ENCODE measurements at places on chromosomes 7 and 10.

DNA sequence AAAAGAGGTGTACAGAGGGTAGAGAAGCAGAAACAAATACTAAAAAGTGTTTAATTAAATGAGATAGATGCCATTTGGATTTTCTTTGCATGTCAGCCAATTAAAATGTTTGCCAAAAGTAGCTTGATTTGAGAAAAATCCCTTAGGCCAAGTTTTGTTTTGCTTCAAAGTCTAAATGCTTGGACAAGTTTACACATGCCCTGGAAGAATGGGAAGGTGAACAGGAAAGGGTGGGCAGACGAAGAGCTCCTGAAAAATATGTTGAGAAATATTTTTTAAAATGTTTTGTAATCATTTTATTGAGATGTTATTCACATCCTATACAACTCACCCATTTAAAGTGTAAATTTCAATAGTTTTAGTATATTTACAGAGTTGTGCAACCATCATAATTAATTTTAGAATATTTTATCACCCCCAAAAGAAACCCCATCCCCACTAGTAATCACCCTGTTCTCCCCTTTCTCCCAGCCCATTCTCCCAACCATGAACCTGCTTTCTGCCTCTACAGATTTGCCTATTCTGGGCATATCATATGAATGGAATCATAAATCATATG lies 98.5 kb upstream of the ANK3 start:
- no peak for DNase-seq

GRCh38 chr7:41067576-41067975 lies 635.3 kb downstream of the INHBA start:
- no peak for DNase-seq

DNA sequence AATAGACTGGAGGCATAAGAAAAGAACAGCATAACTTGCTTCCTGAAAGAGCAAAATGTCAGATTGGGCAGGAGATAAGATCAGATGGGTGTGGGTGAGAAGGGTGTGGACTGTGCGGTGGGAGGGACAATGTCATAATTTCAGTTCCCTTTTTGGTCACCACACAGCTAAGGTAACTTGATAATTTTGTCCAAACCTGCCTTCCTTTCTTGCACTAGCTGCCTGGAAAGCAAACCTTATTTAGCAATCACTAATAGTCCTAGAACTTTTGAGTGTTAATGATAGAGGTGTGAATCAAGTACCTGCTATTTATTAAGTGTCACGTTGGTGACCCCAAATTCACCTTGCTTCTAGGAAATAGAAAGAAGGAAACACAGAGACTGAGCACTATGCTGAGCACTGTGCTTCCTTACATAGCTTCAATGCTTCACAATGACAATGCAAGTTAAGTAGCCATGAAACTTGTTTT lies 72.4 kb upstream of the SP4 start:
- no peak for DNase-seq

DNA sequence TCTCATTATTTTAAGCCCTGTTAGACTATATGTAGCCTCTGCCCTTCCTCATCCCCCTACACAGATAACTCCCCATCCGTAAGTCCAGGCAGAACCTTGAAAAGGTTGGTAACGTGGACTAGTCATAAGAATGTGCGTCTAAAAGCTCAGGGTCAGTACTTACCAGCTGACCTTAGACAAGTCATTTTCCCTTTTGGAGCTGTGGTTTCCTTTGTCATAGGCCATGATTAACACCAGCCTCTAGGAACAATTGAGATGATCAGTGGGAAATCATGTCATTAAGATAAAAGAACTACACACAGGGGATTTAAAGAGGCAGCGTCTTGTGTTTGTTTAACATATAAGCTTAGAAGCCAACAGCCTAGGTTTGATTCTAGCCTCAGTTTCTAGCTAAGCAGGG lies 6.9 kb upstream of the UNC5B start:
- no peak for DNase-seq

DNA sequence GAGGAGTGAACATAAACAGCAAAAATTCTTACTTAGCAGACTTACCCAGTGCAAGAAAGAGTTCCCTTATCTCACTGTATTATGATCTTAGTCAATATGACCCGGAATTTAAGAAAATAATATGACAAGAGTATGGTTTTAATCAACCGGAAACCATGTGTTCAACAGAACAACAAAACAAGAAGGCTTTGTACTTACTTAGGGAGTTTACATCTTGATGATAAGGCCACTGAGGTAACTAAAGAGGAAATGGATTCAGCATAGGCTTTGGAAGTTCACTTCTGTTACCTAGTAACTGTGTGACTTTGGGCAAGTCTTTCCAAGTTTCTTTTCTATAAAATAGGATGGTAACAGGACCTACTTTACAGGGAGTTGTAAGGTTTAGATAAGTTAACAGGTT lies 7.4 kb upstream of the FAS start:
- no peak for DNase-seq

DNA sequence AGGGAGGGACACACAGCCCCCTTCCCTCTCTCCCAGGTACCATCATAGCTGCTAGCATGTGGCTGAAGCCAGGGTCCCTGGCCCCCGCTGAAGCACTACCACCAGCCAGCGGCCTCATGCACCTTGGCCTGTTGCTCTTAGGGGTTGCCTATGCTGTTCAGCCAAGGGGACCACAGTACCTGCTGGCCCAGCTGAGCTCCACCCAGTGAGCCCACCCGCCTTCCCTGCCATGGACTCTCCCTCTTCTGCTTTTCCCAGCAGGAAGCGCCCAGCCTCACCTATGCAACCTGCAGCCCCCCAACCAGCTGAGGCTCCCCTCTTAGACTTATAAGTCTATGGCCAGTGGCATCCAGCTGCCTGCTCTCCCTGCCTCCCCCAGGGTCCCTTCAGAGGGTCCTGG lies 8.7 kb upstream of the MTPAP start:
- DNase-seq, result no peak

GRCh38 chr7:8881916-8882315 lies 448.5 kb downstream of the NXPH1 start:
- DNase-seq, result no peak

DNA sequence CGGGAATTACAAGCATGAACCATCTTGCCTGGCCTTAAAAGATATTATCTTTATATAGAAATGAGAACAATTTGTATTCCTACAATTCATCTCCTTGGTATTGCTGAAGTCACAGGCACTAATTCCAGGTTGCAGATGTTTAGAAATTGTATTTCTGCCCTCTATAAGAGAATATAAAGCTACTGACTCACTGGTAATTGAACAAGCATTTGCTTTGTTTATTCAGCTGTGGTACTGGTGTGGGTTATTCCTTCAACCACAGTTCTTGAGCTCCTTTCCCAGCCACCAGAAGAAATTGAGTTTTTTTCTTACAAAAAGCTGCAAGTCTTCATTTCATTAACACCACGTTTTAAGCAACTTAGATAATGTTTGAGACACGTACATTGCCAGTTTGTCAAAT lies 29.0 kb upstream of the MPP7 start:
- DNase-seq, result no peak

GRCh38 chr10:43689618-43689954 lies 40.9 kb upstream of the ZNF32 start:
- peak; percentile 10 for DNase-seq

DNA sequence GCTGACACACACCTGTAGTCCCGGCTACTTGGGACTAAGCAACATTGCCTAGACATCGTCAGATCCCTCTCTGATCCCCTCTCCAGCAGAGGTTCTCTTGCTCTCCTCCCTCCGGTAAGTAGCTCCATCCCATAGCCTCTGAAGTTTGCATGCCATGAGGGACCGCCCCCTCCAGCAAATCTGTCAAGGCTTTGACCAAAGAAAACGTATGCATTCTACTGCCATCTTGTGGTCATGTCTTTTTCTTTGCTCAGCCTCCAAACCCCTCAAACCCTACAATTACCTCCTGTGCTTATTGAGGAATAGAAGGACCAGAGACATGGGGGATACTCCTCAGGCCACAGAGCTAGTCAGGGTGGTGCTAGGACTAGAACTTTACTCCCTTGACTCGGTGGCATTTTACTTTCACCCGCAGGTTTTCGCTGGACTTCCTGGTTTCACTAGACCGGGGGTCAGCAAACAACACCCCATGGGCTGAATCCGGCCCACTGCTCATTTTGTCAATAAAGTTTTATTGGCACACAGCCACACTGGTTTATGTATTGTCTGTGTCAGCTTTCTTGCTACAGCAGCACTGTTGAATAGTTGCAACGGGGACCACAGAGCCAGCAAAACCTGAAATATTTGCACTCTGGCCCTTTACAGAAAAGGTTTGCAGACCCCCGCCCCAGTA lies 202.6 kb upstream of the FOXK1 start:
- peak; percentile 76 for DNase-seq

GRCh38 chr10:78952686-78953085 lies 116.1 kb upstream of the ZMIZ1 start:
- DNase-seq, result no peak

DNA sequence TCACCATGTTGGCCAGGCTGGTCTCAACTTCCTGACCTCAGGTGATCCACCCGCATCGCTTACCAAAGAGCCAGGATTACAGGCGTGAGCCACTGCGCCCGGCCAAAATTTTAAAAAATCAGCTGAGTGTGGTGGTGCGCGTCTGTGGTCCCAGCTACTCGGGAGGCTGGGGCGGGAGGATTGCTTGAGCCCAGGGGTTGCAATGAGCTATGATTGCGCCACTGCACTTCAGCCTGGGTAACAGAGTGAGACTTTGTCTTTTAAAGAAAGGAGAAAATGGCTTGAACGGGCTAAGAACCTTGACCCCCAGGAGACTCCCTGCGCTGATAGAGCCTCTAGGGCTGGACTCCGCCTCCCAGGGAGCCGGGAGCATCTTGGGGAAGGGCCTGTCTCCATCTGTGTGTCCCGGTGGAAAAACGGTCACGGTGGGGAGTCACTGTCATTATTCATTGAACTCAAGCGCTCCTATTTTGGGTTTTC lies 760 bp upstream of the KCTD7 start:
- no peak for DNase-seq

DNA sequence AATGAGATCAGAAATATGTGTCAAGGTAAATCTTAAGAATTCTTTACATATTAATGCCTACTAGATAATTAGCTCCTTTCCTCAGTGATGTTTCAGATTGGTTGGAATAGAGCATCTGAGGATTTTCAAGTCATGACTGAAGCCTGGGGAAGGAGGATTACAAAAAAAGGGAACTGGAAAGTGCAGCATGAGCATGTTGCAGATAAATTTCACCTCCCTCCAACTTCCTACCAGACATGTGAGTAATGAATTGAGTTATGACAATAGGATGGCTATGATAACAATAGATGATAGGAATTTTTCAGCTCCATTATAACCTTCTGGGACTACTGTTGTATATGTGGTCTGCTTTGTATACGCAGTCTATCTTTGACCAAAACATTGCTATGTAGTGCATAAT lies 104.2 kb upstream of the RAB18 start:
- no peak for DNase-seq

DNA sequence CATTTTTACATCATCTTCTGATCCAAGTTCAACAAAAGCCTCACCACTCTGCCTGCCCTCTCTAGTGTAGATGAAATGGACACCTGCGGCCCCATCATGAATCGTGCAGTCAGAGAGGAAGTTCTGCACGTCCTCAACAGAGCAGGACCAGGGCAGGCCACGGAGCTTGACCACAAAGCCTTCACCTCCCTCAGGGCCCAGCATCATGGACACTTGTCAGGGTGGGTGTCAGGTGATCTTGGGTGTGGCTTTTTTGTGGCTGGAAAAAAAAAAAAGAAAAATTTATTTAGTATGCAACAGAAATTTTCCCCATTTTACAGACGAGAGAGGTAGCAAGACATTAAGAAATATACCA lies 16.2 kb downstream of the FXYD4 start:
- no peak for DNase-seq

- no peak for DNase-seq
Measured at GRCh38 chr7:71348821-71349681, 217.1 kb downstream of the GALNT17 start.

GRCh38 chr10:117860823-117861222 lies 185.9 kb downstream of the RAB11FIP2 start:
- DNase-seq, result peak; percentile 46

DNA sequence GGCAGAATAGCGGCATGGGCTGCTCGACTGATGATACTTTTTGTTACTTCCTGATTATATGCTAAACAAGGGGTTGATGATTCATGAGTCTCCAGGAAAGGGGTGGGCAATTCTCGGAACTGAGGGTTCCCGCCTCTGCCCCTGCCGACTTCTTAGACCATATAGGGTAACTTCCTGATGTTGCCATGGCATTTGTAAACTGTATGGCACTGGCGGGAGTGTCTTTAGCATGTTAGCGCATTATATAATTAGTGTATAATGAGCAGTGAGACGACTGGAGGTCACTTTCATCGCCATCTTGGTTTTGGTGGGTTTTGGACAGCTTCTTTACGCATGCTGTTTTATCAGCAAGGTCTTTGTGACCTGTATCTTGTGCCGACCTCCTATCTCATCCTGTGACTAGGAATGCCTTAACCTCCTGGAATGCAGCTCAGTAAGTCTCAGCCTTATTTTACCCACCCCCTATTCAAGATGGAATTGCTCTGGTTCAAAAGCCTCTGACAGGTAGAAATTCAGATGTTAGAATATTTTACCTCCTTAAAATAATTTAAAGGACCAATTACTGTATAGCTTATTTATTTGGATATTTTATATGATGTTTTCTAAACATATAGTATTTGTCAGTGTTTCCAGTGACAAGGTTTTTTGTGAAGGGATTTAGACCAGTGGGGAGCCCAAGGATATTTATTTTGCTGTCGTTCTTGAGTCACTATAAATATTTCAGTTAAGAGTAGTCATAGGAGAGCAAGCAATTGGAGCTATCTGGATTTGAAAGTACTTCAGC lies 90.1 kb upstream of the PIK3CG start:
- peak; percentile 90 for DNase-seq

- DNase-seq, result no peak
Measured at GRCh38 chr10:49644035-49644646, 30.3 kb downstream of the CHAT start.

- no peak for DNase-seq
Measured at GRCh38 chr7:151012031-151012692, 12.1 kb downstream of the ATG9B start.

GRCh38 chr10:62744136-62744535 lies 60.4 kb upstream of the ADO start:
- no peak for DNase-seq

DNA sequence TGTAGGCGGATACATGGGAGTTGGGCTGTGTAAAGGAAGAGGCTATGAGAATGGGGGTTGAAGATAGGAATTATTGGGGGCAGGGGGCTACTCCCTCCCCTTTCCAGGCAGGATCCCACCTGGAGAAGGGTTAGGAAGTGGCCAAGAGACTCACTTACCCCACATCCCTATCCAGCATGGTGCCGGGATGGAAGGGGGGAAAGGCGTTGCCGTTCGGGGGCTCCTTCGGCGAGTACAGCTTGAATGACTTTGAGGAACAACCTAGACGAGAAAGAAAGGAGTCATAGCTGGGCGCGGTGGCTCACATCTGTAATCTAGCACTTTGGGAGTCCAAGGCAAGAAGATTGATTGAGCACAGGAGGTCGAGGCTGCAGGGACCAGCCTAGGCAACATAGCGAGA lies 8.9 kb downstream of the LDB1 start:
- no peak for DNase-seq

Data from SW480 (cell line).